ENCODE measurements at places on chromosomes 5 and 9.

GRCh38 chr5:160011471-160011870 lies 2.5 kb downstream of the TTC1 start:
- no peak for DNase-seq

DNA sequence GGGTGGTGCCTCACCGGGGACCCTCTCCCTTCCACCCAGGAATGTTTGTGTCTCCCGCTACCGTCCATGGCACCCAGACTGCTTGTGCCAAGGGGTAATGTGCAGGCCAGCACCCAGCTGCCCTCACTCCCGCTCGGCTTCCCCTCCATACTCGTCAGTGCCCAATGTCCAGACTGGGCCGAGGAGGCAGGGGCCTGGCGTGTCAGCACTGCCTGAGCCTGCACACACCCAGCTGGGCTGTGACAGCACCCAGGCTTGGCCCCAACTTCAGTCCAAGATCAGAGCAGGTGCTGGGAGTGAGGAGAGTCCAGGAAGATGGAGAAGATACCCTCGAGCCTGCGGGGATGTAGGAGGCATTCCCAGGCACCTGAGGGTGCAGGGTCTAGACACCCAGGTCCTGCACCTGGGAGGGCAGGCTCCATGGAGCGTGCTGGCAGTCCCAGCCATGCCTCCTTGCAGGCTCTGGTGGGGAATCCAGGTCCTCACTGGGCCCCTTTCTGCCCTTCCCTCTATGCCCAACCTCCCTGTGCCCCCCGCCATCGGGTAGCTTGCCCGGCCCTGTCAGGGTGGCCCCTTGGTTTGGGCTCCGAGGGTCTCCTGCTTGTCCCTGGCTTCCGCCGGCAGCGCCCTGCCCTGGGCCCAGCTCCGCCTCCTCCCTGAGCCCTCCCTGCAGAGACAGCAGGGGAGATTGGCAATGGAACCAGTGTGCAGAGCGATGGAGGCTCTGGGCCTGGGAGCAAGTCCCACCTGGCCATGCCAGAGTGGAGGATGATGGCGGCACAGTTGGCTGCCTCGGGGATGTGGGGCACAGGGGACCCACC lies 250.8 kb upstream of the EDIL3 start:
- no peak for DNase-seq

- DNase-seq, result peak; percentile 16
These were observed 607 bp downstream of the UHRF2 start for GRCh38 chr9:6413365-6414246.

DNA sequence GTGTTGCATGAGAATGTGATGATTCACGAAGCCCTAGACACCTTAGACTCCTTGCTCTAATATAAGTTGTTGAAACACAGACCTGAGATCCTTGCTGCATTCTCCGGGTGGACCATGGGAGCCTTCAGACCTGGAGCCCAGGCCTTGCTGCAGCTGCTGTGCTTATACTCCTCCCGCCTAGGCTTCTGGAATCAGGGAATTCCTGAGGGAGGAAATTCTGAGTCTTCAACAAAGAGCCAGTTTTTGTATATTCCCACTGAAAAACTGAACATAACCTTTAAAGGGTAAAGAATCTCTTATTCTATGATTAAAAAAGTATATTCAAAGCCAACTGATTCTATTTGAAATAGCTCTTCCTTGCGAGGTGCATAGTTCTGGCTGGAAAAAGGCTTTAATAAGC lies 245.1 kb upstream of the ELAVL2 start:
- no peak for DNase-seq

DNA sequence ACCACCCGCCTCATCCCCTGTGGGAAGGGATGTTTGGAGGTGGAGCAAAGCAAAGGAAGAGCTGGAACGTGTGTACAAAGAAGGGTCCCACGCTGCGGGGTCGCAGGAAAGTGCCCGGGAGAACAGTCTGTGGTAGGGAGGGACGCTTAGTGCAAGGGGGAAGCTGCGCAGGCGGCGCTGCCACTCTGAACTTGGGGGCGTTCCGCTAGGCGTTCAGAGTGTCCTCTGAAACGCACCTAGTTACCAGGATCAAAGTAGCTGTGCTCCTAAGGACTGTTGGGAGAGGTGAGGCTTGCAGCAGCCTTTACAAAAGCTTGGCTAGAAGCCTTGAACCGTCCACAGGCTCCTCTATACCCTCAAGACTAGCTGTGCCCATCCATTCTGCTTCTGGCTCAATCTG lies 29.3 kb upstream of the PDE8B start:
- no peak for DNase-seq

DNA sequence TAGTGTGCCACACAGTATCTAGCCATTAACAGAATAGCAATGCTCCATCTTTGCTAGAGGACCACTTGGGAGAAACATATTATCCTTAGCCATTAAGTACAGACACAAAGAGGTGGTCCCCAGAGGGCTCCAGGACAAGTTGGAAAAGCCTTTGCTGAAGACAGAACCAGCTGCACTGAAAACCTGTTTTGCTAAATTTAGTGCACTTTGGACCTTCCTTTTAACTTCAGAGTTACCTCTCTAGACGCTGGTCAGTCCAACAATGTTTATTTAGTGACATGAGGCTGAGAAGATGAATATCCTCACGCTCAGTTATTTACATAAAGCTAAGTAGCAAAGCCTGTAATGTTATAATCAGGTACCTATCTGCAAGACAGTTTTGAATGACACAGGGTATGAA lies 265.0 kb upstream of the ZNF608 start:
- DNase-seq, result no peak

DNA sequence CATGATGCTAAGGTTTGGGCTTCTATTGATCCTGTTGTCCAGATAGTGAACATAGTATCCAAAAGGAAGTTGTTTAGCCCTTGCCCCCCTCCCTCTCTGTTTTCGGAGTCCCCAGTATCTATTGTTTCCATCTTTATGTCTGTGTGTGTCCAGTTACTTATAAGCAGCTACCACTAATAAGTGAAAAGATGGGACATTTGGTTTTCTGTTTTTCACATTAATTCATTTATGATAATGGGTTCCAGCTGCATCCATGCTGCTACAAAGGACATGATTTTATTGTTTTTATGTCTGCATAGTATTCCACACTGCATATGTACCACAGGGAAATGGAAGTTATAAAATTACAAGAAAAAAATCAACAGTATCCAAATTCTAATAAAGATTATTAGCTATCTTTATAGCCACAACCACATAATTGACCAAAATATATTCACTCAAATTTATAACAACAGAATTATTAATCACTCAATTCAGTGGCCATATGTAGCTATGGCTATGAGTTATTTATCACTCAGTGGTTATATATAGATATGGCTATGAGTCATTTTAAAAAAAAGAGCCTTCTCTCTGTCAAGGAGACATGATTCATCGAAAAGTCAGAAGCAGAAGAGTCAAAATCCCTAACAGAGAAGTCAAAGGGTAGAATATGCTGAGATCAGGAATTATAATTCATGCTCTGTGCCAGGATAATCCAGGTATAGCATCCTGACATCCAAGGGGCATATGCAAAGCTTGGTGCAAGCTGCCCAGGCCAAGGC lies 367.5 kb downstream of the DEPDC1B start:
- DNase-seq, result no peak

DNA sequence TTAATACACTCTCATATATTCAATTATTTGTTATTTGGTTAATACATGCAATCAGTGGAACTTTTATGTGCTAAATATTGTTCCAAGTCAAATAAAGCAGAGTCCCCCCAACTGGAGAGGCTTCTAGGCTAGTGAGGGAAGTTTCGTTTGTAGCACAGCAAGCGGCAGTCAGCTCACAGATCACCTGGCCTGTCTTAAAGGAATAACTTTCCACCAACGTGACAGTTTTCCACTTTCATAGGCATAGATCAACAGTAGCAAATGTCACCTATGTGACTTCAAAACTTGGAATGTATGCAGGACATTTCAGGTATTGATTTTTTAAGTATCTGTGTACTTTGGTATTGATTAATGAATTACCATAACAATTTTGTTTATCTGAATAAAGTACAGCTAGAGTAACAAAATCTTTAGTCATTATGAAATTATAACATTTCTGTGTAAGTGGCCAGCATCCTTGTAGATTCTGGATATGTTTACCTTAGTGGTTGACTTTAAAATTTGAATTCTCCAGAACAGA lies 129.7 kb upstream of the VCAN start:
- no peak for DNase-seq

DNA sequence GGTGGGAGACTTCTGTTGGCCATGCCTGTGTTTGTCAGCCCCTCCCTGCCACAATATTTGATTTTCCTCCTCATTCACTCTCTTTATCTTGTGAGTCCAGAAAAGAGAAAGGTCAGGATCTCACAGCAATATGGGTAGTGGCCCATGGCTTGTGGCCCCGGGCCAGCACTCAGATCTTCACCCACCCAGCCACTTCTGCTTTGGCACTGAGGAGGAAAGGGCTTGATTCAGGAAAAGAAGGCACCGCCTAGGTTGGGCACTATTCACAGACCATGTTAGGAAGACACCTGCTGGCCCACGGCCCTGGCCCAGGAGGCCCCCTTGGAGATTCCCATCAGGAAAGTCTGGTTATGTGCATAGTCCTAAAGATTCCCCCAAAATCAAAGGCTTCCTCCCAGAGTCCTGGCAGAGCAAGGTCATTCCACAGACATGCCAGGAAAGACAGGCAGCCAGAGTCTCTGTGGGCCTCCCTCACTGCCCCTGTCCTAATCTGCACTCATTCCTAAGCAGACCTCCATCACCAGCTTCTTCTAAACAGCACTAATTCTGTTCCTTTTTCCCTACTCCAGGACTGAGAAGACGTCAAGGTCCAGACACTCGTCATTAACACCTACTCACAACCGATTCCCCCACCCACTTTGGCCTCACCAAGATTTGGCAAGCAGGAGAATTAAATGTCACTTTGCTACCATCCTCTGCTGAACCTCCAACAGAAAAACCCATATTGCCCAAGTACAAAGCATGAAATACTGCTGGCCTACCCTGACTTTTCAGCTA lies 179.3 kb downstream of the DEPDC1B start:
- no peak for DNase-seq

DNA sequence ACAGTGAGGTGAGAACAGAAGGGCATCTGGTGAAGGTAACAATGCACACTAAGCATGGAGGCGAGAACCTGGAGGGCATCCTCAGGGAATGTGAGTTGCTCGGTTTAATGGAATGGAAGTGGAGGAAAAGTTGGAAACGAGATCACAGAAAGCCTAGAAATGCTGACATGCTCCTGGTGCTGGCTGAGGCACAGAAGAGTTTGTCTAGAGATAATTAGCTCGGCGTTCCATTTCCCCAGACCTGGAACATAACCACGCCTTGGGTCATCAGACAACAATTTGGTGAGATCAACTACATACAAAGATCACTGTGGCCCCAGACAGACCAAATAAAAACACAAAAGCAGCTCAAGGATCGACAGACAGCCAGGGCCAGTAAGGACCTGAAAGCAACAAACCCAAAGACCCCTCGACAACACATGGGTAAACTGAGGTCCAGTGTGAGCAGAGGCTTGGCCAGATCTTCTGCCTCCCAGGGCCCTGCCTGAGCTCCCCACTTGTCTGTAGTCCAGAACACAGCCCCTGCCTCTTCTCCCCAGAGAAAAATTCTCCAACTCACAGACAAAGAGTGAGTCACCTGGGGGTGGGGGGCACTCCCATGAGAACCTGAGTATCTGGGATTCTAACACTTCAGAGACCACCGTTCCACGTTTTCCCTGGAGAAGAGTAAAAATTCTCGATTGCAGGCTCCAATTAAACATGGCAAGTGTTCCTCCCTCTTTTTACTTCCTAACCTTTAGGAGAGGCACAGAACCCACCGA lies 52.5 kb downstream of the SHB start:
- DNase-seq, result no peak

GRCh38 chr5:35857606-35858205 lies 1.0 kb downstream of the IL7R start:
- no peak for DNase-seq

DNA sequence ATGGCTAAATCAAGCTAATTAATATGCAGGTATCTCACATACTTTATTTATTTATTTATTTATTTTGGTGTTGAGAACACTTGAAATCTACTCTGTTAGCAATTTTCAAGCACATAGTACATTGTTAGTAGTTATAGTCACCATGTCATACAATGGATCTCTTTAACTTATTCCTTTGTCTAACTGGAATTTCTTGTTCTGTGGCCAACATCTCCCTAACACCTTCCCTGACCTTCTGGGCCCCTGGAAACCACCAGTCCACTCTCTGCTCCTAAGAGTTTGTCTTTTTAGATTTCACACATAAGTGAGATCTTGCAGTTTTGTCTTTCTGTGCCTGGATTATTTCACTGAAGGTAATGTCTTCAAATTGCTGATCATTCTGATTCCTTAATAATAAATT lies 229.1 kb downstream of the SEMA5A start:
- no peak for DNase-seq

DNA sequence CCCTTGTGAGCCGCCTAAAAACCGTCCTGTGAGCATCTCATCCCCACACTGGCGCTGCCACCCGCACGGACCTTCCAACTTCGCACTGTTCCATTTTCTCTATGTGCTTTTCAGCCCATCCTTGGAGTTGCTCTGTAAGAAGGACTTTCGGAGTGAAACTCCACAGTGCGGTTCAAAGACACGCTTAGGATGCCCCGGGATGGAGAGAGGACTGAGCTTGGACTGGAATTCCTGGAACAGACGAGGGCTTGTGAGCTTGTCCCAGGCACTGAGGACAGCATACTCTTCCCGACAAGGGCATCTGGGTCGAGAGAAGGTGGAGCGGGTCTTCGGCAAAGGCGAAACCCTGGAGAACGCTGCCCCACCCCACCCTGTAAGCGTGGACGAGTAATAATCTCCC lies 187.8 kb downstream of the MEF2C start:
- no peak for DNase-seq

- DNase-seq, result no peak
These were observed 210.7 kb upstream of the CDH10 start for GRCh38 chr5:24855485-24855884.

GRCh38 chr5:149154650-149155049 lies 13.4 kb downstream of the ABLIM3 start:
- no peak for DNase-seq

DNA sequence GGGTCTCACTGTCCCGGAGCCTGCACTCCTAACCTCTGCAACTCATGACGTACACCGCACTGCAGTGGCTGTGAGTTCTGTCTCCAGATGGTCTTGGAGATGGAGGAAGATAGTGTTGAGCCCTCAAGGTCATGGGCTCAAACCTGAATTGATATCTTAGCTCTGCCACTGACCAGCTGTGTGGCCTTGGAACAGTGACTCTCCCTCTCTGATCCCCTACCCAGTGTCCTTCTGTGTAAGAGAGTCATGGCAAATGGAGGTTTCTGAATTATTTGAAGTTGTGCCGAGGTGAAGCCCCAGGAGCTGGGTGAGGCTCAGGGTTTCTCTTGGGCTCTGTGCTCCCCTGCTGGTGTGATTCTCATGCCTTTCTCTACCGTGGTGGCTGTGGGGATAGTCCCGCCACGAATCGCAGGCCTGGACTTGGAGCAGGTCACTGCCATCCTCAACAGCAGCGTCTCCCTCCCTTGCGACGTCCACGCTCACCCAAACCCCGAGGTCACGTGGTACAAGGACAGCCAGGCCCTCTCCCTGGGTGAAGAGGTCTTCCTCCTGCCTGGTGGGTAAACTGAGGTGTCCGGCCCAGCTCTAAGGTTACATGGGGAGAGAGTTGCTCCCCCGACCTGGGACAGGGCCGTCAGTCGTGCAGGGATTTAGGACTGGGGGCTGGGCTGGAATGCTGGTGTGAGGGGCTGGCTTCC lies 60.6 kb upstream of the ASS1 start:
- no peak for DNase-seq
